Omental fat pad (tissue), 4 donors: ENCODE measurements at places on chromosomes 7 and 10. TPM values are rescaled to one million over a fixed set of nuclear protein-coding genes. Genes with fewer than 3 reads are reported as not detected.

DNA sequence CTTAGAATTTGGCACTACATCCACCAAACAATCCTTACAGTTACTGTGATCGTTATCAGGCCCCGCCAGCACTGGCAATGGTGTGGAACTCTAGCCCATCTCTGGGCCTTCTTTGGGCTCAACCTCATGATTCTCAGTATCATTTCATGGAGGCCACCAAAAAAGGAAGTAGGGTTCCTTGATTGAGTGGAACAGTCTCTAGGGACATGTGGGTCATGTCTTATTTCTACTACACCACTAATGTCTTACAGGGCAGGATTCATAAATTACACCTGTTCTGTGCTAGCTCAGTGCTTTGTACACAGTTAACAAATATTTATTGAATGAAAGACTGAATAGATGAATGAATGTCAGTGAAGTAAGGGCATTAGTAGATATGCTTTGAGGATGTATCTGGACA, 53.9 kb downstream of the AP3M1 start:
- DNase-seq: no peak

GRCh38 chr7:50359995-50360925, 55.7 kb downstream of the IKZF1 start:
- DNase-seq: no peak

GRCh38 chr10:30387646-30388243, 38.7 kb upstream of the MTPAP start:
- DNase-seq: no peak

The CUEDC2 gene
- total RNA-seq: 41.1 TPM

The IRF5 gene
- 23.9 TPM for total RNA-seq
